Activated T-cell treated with anti-CD3 and anti-CD28 coated beads for 24 hours (primary cell): ENCODE measurements at places on chromosomes 7 and 10.

GRCh38 chr7:44380831-44381493 is 55.6 kb upstream of the CAMK2B start:
- no peak for DNase-seq

DNA sequence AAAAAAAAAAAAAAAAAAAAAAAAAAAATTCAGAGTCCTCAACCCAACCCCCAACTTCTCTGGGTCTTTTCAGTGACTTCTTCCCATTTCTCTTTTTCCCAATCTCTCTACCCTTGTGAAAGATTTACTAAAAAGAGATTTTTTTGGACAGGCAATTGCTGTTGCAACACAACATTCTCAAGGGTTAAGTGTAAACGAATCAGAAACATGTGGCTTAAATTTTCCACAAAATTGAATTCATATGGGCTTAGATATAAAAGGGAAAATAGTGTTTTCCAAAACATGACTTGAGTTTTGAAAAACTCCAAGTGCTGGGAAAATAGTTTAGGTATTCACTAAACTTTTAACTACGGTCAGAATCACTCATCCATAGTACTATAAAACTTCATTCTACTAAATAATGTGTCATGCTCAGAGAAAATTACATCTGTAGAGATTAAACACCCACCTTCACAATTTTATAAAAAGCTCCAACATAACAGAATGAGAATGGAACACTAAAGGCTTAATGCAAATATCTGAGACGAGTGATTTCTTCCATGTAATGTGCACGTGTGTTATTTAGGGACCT is 643.1 kb downstream of the PARD3 start:
- DNase-seq, result no peak

DNA sequence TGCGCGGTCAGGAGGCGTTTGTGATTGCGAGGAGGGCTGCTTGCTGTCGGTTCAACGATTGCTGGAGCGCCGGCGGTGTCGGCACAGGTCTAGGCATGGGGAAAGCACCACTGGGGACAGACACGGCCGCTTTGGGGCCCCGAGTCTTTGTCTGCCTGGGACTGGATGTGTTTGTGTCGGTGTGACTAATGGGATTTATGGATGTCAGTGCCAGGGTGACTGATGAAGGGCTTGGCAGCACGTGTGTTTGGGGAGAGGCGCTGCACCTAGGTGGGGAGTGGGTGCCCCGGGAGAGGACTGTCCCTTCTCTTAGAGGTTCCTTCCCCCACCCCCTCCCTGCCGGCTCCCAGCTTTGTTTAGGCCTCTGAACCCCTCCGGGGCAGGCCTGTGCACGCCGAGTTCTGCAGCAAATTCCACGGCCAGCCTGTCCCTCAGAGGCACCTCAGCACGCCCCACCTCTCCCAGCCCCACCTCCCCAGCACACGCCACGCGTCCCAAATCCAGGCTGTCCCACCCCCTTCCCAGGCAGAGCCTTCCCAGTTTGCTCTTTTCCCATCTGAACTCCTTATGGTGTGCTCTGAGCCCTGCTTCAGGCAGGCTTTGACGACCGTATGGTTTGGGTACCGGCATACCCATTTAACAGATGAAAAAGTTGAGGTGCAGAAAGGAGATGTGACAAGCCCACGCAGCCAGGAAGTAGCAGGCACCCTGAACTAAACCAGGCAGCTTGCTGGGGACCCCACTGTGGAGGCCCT is 6.4 kb upstream of the TNRC18 start:
- DNase-seq, result no peak

- no peak for DNase-seq
These were observed 727 bp upstream of the PDSS1 start for GRCh38 chr10:26696786-26697162.

- no peak for DNase-seq
These were observed 105.0 kb upstream of the AGR3 start for GRCh38 chr7:16986755-16987154.

DNA sequence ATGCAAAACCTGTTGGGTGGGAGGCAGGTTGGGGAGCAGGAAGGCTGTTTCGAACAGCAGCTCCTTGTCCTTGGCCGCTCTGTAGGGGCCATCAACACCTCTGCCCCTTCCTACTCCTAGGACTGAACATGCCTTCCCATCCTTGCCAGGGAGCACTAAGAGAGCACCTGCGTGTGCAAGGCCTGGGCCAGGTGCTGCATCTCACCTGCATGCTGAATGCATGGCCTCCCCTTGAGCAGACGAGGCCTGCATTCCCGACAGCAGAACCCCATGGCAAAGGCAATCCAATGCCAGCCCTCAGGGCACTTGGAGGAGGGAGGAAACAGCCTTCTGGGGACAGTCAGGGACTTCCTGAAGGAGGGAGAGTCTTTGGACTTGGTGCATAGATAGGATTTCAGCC is 11.0 kb downstream of the VSIR start:
- DNase-seq, result no peak

DNA sequence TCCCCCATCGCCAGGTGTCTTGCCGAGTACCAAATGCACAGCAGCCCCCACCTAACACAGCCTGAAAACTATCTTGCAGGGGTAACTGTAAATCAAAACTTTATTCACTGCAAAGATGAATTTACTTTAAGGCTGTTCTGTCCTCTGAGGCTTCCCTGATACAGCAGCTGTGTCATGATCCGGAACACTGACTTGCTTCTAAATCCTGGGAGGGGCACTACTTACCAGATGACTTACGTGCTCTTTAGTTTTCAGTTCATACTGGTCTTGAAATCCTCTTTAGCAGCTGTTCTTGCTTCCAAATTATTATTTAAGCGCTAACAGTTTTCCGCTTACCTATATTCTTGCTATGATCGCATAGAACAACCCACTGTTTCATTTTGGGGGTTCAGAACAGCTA is 4.9 kb downstream of the DYNC1I1 start:
- DNase-seq, result no peak

- DNase-seq, result no peak
These were observed 22.7 kb upstream of the WASHC2A start for GRCh38 chr10:50044941-50045664.

- DNase-seq, result no peak
These were observed 107.4 kb downstream of the ARID5B start for GRCh38 chr10:62008946-62009345.

GRCh38 chr10:17585016-17585415 is 32.2 kb downstream of the HACD1 start:
- no peak for DNase-seq

DNA sequence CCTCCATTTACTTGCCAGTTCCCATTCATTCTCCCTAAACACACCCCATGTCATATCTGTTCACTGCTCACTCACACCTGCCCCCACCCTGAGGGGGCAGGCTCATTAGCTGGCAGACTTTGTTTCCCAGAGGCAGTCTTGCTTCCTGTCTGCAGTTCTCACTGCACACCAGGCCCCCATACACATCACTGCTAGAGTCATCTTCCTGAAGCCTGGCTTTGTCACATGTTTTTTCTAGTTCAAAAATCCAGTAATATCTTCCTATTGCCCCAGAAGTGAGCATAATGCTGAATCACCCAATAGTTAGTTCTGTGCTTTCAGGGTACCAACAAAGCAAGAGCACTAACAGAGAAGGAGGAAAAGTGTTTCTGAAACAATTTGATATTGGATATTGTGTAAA is 1.9 kb downstream of the LRRC72 start:
- no peak for DNase-seq

- DNase-seq, result no peak
These were observed 126.6 kb upstream of the LSM8 start for GRCh38 chr7:118057404-118057803.

DNA sequence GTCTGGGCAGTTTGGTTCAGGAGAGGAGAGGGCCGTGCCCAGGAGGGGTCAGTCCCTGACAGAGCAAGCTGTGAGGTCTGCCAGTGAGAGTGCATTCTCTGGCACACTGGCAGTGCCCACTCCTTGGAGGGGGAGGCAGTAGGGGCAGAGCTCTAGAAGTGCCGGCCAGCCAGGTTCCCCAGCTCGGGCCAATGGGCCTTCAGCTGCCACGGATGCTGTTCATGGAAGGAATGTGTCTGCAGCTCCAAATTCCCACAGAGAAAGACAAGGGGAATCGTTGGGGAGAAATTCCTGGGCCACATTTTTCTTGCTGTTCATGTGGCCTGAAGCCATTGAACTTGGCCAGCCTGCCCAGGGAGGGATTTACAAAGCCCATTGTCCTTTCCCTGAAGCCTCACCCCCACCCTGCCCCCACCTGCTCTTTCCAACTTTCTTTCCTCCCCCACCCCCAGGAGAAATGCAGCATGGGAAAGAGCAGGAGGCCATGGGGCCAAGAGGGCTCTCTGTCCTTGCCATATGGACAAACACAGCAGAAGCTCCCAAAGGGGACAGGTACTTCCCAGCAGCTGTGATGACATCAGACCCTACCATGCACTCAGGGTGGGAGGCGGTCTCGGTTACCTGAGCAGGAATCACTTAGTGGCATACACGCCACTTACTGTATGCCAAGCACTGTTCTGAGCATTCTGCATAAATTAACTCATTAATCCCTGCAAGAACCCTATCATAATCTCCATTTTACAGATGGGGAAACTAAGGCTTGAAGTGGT is 70.7 kb downstream of the ARHGAP22 start:
- no peak for DNase-seq

DNA sequence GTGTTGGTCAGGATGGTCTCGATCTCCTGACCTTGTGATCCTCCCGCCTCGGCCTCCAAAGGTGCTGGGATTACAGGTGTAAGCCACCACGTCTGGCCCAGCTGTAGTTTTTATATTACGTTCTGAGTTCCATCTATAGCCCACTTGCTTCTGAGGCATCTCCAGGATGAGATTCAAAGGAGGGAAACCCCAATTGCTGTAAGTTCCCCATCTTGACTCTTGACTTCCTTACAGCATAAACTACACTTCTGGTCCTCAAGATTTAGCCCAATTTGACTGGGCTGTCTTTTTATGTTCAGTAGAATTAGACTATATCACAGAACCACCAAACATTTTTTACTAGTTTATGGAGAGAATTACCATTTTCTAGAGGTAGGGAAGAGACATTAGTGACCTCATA is 44.3 kb downstream of the CCM2 start:
- no peak for DNase-seq

DNA sequence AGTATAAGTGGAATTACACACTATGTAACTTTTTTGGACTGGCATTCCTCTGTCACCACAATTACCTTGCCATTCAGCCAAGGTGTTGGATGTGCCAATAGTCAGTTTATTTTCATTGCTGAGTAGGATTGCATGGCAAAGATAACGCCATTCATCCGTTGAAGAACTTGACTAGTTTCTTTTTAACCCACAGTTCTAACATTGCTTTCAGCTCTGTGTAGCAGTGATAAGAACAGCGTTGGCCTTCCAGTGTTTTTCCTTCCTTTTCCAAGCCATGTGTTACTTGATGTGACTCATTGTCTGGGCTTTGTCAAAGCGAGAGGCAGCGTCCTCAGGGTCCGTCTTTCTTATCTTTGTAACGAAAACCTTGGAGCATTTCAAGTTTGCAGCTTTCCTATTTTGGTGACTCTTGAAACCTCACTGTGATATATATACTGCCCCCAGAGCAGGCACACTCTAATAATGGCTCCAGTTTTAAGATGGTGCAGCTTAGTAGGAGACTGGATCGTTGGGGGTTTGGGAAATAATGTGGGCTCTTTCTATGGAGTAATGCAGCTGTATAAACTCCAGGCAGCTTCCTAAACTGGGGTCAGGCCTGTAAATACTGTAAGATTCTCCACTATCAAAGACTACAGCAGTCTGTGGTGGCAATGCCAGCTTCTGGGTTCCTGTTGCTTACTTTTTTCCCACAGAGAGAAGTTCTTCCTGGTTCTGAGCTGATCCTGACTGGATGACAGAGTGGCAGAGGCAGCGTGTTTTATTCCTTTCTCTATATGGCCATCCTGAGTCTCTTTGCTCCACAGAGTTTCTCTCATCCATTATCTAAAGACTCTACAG is 41.7 kb downstream of the AKR1E2 start:
- no peak for DNase-seq

DNA sequence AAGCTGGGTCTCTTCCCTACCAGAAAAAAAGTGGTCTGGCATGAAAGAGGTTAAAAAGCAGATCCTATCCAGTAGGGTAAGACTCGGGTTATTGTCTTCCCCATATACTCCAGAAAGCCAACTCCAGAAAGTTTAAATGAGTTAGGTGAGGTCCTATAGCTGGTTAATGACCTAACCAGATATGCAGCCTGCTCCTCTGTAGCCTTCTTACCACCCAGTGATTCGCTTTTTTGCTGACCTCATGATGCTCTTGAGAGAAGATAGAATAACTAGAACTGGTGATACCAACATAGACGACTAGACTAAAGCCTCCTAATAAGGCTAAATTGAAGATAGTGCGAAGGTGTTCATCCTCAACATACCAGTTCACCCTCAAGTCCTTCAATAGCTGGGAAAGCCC is 675 bp upstream of the GIMAP1 start:
- DNase-seq, result no peak

DNA sequence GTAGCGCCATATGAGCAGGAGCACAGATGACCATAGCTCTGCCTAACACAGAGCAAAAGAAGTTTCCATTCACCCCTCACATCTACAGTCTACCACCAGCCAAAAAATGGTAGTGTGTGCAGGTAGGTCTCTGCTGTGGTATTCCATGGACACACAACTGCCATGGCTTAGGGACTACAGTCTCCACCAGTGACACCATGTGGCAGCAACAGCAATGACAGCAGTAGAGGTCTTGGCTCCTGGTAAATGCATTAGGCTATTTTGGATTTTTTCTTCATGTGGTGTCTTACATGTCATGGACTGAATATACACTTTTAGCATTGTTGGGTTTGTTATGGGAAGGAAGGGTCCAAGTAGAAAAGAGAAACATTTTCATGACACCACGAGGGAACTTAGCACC is 70.1 kb upstream of the CABCOCO1 start:
- DNase-seq, result no peak

DNA sequence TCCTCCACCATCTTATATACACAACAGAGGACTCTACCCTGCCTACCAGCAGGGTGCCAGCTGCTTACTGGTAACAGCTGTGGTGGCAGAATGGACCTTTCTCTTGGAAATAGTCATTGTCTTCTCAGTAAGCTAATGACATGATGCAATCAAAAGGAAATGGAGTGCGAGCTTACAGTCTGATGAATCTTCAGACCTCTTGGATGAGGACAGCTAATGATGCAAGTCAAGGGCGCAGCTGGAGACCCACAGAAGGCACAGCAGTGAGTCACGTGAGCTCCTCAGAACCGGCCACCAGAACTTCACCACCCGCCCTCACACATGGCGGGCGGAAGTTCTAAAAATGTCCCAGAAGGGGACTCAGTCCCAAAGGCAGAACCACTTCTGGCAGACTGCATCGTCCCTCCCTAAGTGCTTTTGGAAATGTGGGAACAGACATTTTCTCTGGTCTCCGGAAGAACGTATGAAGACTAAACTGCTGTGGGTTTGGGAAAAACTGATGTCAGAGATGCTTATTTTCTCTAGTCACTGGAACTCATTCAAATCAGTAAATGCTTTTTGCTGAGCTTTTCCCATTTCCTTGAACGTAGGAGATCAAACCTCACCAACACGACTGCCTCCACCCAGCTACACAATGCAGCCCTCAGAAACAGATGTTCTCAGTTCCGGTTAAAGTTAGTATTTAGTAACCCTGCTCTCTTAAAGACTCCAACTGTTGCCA is 96.4 kb downstream of the FAS start:
- no peak for DNase-seq
